Activated T-helper 2 cell treated with anti-CD3 and anti-CD28 coated beads, Interferon-gamma antibody, Interleukin-2, Interleukin-4, amounts not matched to agents 10 μg/mL and 5 μg/mL and 100 μg/mL, durations not matched to agents 14 hours and 24 hours and 36 hours (primary cell): ENCODE measurements at places on chromosomes 3 and 15. TPM values are rescaled to one million over a fixed set of nuclear protein-coding genes. Genes with fewer than 3 reads are reported as not detected.

GRCh38 chr3:153146191-153147053 lies 15.6 kb upstream of the RAP2B start:
- H3K4me3 ChIP-seq = no peak overlapping the region
- H3K27ac ChIP-seq = no peak overlapping the region
- no peak for DNase-seq

DNA sequence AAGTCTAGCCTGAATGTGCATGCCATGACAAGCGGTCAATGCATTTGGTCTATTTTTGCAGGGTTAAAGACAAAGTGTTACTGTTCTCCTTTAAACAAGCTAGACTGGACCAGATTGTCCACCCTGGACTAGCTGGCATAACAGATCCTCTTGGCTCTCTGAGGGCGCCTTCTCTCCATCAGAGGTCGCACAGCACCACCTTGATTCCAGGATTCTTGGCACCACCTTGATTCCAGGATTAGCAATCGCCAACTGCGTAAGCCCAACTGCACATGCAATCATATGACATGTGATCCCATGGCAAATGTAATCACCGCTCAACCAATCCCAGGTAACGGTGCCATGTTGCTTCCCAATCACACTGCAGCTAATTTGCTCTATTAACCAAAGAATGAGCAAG lies 98.6 kb downstream of the OXNAD1 start:
- no peak overlapping the region for H3K4me3 ChIP-seq
- DNase-seq = no peak
- peaks cover 19% of the 10 kb centered on the region for H3K4me1 ChIP-seq
- H3K36me3 ChIP-seq = peaks cover 64% of the 10 kb centered on the region
- no peaks in the 10 kb centered on the region for H3K27me3 ChIP-seq

DNA sequence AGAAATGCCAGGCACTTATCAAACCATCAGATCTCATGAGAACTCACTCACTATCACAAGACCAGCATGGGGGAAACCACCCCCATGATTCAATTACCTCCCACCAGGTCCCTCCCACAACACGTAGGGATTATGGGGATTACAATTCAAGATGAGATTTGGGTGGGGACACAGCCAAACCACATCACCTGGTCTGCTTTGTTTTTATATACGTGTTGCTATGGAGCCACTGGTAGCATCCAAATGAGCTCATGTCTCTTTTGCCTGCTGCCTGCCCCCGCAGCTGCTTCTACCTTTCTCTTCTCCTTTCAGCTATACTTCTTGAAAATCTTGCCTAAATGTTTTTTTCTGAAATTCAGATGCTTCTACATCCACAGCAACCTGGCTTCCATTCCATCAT lies 26.8 kb upstream of the PCOLCE2 start:
- no peak for DNase-seq
- H3K36me3 ChIP-seq = no peaks in the 10 kb centered on the region
- no peak overlapping the region for H3K4me3 ChIP-seq
- H3K4me1 ChIP-seq = peaks cover 3% of the 10 kb centered on the region
- no peak overlapping the region for H3K27ac ChIP-seq

DNA sequence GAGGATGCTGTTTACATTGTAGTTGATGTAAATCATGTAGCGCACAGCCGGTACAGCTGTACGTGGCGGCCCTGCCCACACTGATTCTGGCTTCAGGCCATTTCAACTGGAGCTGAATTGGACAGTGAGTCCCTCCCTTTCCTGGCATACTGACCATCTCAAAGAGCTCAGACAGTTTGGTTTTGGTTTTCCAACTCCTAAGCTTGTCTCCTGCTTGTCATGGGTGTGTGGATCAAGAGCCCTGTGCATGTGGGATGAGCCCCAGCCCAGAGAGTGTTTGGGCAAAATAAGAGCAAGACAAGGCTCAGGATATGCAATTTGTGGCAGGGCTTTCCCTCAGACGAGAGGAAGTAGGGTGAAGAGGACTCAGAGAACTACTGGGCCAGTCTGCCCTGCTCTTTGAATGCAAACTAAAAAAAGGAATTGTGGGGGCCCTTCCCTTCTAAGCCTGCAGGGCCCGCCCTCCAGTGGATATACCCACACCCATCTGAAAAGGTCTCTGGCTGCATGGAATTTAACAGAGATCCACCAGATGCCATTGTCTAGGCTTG lies 13.3 kb downstream of the ITGA11 start:
- no peaks in the 10 kb centered on the region for H3K4me1 ChIP-seq
- H3K27me3 ChIP-seq = peaks cover 2% of the 10 kb centered on the region
- H3K27ac ChIP-seq = no peak overlapping the region
- DNase-seq = no peak

KBTBD13 gene
- not detected in 2 replicates for total RNA-seq

DNA sequence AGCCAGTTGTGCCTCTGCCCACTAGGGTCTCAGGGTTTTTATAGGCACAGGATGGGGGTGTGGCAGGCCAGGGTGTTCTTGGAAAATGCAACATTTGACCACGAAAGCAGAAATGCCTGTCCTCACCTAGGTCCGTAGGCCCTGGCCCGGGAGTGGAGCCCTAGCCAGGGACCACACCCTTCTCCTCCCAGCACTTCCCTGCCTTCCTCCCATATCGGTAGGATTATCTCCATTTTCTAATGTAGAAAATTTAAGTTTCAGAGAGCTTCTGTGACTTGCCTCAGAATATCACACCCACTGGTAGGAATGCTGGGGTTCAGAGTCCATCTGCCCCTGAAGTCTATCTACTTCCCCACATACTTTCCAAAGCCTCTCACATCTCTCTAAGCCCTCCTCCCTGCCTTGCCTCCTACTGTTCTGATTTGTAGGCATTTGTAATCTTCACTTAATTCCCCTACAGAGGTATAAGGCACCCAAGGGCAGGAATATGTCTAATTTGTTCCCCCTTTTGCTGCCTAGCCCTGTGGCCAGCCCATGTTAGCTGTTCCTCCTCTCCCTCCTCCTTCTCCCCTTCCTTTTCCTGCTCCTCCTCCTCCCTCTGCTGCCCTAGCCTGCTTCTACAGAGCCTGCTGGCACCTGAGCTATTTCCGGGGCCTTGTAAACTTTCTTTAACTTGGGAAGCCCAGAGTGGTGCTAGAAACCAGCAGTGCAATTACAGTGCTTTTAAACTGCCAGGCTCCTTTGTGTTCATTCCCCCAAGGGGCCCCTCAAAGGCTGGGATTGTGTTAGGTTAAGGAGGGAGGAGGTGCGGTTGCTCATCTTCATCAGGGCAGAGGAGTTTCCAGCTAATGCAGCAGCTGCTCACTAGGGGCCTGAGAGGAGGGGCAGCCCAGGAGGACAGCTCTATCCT lies 71.1 kb downstream of the MRPL46 start:
- H3K4me3 ChIP-seq = no peak overlapping the region
- no peak overlapping the region for H3K27ac ChIP-seq
- H3K4me1 ChIP-seq = peaks cover 4% of the 10 kb centered on the region
- H3K27me3 ChIP-seq = peaks cover 3% of the 10 kb centered on the region
- DNase-seq = no peak

MFSD1 gene
- 20.2 and 24.1 TPM in 2 replicates for total RNA-seq

DNA sequence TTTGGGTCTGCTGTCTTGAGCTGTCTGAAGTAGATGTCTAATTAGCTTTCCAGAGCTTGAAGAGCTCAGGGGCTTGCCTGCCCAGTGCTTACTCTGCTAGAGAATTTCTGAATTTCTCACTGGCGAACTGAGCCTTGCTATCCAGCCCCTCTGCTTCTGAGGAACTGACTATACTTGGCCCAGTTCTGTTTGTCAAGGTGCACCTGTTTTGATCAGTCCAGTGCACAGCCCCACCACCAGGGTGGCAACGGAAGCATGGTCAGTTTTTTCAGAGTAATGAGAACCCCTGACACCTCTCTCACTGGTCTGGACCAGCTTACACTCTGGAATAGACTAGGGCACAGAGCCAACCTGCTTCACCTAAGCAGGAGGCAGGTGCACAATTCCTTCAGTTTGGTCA lies 25.2 kb downstream of the ITGB5 start:
- DNase-seq = no peak

DNA sequence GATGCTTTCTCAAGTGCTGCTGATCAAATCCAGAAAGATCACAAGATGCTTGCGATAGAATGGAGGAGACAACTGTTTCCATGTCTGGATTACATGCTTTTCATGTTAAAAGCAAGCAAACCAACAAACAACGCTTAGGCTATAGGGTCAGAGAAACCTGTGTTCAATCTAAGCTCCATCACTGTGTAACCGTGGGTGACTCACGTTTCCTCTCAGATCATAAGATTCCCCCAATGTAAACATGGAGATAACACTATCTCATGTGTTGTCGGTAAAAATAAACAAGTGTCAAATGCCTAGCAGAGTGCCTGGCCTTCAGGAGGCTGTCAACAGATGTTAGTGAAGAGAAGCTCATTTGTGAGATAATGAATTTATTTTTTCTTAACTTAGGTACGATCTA lies 907.8 kb downstream of the NTRK3 start:
- H3K27ac ChIP-seq = no peak overlapping the region
- H3K36me3 ChIP-seq = no peaks in the 10 kb centered on the region
- DNase-seq = no peak
- no peaks in the 10 kb centered on the region for H3K4me1 ChIP-seq
- no peak overlapping the region for H3K4me3 ChIP-seq
- H3K27me3 ChIP-seq = no peaks in the 10 kb centered on the region

GRCh38 chr15:35834866-35835265 lies 288.9 kb upstream of the DPH6 start:
- H3K27ac ChIP-seq = no peak overlapping the region
- DNase-seq = no peak
- no peaks in the 10 kb centered on the region for H3K36me3 ChIP-seq
- H3K27me3 ChIP-seq = no peaks in the 10 kb centered on the region
- H3K4me3 ChIP-seq = no peak overlapping the region
- no peaks in the 10 kb centered on the region for H3K4me1 ChIP-seq

DNA sequence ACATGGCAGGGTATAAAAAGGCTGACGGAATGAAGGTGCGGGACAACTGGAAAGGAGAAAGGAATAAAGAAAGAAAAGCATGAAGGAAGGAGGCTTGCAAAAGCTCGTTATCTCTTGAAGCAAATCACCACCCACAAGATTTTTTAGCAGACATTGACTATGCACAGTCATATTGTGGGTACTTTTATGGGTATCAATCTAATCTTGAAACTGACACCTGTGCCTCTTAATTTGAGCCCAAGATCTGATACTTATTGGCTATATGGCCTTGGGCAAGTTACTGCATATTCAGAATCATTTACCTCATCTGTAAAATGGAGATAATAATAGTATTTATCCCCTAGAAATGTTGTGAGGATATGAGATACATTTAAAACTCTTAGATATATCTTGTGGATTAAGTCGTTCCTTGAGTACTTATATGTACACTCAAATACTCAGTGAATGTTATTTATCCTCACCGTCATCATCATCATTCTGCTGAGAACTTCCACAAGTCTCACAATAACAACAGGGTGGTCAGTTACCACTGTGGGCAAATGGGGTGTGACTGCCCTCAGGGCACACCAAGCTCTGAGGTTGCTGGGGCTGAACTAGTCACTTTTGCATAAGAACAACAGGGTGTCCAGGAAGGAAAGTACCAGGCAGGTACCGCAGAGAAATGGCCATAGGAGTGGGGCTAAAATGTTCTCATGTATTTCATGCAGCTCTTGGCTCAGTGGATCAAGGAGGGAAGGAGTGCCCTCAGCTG lies 266.1 kb downstream of the SLC9A9 start:
- no peaks in the 10 kb centered on the region for H3K36me3 ChIP-seq
- DNase-seq = no peak
- peaks cover 19% of the 10 kb centered on the region for H3K4me1 ChIP-seq
- no peaks in the 10 kb centered on the region for H3K27me3 ChIP-seq
- H3K27ac ChIP-seq = no peak overlapping the region

GRCh38 chr3:106719583-106719982 lies 657.7 kb upstream of the CCDC54 start:
- no peak overlapping the region for H3K27ac ChIP-seq
- no peaks in the 10 kb centered on the region for H3K36me3 ChIP-seq
- no peaks in the 10 kb centered on the region for H3K4me1 ChIP-seq
- no peak for DNase-seq
- peaks cover 2% of the 10 kb centered on the region for H3K27me3 ChIP-seq
- no peak overlapping the region for H3K4me3 ChIP-seq
